ENCODE measurements at places on chromosomes 1 and 21.

- DNase-seq, result no peak
Observed at GRCh38 chr1:214292322-214292721, 11.4 kb downstream of the SMYD2 start.

- DNase-seq, result no peak
Observed at GRCh38 chr21:29174607-29175013, 44.2 kb downstream of the MAP3K7CL start.

DNA sequence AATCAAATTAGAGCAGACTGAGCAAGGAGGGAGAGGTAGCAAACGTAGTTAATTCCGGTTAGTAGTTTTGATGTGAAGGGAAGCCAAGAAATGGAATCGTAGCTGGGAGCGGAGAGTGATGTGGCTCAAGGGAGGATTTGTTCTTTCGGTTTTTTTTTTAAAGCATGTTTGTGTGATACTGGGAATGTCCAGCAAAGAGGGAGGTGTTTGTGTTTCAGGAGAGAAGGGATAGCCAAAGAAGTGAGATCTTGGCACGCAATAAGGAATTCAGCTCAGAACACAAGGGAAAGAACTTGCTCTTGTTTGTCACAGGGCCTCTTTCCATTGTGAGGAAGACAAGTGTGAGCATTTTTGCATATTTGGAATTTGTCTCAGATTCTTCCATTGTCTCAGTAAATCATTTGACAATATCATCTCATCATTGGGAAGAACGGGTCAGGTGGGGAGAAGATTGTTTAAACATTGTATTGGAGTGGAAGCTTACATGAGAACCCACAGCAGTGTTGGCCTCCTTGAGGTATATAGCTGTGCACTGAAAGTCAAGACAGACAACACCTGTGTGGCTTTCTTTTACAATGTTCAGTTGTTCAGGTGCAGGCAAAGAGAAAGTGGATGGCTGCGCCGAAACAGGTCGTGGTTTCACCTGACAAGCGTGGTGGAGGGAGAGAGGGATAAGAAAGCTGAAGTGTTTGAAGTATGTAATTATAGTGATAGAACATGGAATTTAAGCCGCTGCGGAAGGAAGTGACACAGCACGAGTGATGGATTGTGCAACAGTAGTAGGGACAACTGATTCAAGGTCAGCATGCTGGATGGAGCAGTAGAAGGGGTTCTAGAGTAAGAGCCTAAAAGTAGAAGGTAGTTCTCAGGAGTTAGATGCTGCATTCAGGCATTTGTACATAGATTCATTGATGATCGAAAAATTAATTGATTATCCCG is 25.4 kb downstream of the FMN2 start:
- DNase-seq, result no peak

DNA sequence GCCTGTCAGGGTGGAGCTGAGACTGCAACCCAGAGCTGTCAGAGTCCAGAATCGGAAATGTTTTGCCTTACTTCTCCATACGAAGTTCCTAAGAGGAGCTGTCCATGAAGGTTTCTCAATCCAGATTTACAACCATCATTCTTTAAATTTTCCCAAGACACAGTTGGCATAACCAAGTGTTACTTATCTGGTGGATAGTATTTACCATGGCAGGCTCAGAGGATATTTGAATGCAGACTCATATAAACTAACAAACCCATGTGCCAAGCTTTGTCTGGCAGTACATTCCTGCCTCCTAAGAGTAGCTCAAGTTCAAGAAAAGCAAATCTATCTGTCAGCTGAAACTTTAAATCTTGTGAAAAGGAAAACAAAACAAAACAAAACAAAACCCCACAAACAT is 267.9 kb downstream of the ZNF326 start:
- no peak for DNase-seq

GRCh38 chr1:200708769-200709168 is 29.9 kb upstream of the CAMSAP2 start:
- no peak for DNase-seq

GRCh38 chr1:23639460-23640095 is 52.0 kb upstream of the RPL11 start:
- DNase-seq, result no peak

DNA sequence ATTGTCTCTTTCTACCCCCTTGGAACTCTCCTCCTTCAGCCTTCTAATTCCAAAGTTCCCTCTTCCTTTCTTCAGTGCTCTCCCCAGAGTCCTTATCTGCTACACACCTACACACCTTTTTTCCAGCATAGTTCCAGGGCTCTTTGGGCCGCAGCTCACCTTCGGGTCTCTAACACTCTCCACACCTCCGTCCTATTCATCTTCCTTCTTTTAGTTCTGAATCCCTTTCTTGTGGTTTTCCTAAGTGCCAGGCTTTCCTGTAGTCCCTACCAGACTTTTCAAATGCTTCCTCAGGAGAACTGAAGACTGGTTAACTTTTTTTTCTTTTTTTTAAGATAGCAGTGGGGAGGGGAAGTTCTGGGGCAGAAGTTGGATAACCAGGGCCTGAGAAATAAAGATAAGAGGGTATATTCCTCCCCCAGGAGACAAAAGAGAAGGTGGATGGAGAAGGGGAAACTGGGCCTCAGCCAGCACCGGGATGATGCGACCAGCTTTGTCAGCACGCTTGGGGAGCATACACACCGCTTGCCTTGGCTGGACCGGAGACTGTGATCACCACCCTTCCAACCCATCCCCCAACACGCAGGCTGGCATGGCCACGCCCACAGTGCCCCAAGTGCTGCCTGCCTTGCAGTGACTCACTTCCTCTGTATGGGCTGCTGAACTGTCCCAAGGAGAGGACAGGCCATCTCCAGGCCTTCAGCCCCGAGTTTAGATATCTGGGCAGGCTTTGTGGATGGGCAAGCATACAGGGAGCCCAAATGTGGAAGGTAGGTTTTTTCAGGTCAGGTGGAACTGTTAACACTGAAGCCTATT is 2.5 kb upstream of the CERS2 start:
- no peak for DNase-seq

DNA sequence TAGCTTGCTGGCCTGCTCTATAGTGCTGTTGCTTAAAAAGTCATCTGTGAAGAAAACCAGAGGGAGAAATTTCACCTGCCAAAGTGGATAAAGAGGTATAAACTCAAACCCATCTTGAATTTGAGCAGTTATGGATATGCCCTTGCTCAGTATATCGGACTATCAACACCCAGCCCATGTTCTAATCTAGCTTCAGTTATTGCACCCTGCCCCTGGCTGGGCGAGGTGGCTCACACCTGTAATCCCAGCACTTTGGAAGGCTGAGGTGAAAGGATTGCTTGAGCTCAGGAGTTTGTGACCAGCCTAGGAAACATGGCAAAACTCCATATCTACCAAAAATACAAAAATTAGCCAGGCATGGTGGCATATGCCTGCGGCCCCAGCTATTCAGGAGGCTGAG is 13.3 kb downstream of the LIX1L start:
- no peak for DNase-seq

DNA sequence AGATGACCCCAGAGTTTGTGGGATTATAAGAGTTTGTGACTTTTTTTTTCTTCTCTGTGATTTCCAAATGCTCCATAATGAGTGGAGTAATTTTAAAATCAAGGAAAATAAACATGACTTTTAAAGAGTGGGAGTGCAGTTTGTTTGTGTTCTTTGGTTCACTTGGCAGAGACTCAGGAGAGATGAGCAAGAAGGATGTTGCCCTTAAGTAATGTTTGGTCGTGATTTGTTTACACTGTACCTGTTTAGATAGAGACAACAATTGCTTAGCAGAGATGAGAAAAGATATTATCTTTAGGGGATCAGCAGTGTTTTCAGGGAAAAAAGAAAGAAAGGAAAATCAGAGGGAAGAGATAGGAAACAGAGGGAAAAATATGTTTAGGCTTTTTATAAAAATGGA is 170.8 kb downstream of the ADSS2 start:
- no peak for DNase-seq

DNA sequence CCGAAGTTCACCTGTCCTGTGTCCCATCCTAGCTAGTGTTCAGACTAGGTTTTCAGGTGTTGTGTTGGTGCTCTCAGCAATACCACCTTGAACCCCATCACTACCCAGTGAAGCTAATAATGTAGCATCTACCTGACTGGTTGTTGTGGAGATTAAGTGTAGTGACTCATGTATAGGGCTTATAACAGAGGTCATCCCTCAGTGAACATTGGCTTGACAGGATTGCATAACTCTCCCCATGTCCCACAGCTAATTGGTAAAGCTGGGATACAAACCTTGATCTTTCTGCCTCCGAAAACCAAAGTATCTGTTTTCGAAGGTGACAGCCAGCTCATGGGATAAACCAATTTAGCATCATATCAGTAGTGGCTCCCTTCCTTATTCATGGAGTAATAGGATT is 44.5 kb upstream of the TNR start:
- DNase-seq, result no peak

DNA sequence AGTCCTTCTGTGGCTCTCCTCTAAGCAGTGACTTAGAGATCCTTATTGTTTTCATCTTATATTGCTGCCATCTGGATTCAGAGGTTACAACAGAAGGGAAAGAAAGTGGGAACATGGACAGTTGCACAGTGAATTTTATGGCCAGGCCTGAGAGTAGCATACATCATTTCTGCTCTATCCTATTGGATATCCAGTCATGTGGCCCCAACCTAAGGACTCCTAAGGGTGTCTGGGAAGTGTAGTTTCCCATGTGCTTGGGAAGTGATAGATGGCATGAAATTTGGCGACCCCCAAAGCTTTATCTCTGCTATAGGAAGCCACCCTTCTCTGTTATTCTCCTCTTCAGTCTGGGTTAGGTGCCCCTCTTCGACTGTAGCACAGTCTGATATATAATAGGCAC is 51.9 kb downstream of the CDC7 start:
- DNase-seq, result no peak
